ENCODE measurements at places on chromosomes 16 and 17.

DNA sequence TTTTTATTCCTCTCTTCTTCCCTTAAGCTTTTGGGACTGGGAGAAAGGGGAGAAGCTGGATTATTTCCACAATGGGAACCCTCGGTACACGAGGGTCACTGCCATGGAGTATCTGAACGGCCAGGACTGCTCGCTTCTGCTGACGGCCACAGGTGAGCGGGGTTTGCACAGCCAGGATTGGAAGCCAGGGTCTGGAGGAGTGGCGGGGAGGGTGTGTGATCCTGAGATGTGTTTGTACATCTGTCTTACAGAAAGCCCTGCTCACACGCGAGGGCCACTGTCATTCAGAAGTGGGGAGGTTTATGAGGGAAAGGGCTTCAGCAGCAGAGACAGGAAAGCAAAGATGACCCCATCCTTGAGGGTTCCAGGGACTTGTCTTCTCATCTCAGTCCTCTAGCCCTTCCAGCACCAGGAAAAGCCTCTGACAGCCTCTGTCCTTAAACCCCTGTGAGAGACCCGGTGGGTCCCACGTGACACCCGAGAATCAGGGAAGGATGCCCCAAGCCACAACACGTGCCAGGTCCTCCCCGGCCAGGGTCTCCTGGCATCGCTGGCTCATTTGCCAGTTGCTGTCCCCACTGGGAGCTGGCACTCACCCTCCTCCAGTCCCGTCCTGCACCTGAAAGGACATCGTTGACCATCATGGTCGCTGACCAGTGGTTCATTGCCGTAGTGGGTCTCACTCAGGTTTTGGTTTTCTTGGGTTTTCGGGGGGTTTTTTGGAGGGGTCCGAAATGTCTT is 44.3 kb upstream of the CHMP6 start:
- no peak for DNase-seq

DNA sequence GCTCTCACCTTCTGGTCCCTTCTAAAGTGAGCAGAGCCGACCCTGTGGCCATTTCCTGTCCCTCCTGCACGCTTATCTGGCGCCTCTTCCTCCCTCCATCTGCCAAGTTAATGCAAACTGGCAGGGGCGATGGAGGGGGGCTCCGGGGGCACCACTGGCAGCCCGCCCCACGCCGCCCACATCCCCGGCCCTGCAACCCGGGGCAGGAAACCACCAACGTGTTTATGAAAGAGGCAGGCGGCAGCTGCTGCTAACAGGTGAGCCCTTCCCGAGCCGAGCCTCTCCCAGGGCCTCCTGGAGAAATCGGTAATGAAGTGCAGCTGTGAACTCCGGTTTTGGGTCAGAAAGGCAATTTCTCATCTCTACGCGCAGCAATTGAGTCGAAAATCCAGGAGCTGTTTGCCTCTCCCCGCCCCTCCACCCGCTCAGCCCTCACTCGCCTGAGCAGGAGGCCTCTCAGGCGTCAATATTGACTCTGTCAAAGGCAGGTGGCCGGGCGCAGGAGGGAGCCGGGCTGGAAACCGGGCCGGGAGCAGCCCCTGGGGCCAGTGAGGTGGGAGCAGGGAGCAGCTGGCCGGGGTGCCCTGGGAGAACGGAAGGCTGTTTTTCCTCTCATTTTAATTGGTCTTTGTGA is 164.4 kb upstream of the GSE1 start:
- peak; percentile 94 for DNase-seq

GRCh38 chr16:346587-346986 is 5.9 kb downstream of the AXIN1 start:
- no peak for DNase-seq

DNA sequence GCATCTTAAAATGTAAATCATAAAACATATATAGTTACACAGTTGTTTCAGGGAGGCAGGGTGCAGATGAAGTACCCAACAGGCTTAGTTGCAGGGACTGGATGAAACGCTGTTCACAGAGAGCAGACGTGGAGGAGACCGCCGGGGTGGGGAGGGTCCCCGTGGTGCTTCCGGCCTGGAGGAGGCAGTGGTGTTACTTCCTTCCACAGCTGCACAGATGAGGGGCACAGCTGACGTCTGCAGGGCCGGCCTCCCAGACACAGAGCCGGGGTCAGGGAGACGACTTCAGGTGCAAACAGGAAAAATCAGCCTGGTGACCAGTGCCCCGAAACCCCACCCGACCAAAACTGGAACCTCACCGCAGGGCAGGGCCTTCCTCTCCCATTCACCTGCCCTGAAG is 17.1 kb downstream of the SPIRE2 start:
- no peak for DNase-seq

GRCh38 chr17:40532520-40533253 is 31.3 kb upstream of the TNS4 start:
- DNase-seq: no peak

DNA sequence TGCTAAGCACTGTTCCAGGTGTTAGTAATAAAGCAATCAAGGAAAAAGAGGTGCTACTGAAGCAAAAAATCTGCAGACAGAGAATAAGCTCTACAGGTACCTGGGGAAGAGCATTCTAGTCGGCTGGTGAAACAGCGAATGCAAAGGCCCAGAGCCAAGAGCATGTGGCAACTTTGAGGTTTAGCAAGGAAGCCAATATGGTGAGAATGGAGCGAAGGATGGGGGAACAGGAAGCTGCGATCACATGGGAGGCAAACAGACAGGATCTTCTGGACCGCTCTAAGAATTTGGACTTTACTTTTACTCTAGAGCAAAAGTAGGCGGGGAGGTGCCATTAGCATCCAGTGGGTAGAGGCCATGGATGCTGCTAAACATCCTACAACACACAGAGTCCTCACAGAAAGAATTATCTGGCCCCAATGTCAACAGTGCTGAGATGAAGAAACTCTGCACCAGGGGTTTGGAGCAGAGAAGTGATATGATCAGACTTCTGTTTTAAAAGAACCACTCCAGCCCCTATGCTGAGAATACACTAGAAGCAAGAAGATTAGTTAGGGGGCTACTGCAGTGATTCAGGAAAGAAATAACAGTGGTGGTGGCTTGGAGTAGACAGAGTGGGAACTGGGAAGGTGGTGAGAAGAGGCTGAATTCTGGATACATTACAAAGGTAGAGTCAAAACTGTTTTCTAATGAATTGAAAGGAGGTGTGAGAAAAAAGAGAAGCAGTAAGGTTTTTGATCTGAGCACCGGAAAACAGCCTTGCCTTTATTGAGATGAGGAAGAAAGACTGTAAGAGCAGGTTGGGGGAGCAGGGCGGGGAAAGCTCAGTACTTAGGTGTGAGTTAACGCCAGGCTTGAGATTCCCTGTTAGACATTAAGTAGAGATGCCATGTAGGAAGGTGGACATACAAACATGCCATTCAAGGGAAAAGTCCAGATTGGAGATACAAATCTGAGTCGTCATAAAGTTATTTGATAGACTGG is 11.0 kb downstream of the EFTUD2 start:
- no peak for DNase-seq

DNA sequence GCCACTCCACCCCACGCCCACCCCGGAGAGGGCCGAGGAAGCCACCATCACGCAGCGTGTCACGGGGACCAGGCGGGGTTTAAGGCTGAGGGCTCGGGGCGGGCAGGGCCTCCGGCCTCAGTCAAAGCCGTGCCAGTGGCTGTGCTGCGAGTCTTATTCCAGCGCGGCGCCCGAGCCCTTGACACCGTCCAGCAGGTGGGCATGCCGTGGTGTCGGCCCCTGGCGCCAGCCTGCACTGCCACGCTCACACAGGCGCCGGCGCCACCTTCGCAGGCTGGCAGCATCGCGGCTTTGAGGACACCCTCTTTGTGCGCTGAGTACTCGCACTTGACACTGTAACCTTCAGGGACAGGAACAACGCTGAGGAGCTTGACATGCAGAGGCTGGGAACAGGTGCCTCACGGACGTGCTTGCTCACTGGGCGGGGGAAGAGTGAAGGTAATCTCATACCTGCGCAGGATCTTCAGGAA is 34.0 kb upstream of the ZNF629 start:
- DNase-seq: no peak

DNA sequence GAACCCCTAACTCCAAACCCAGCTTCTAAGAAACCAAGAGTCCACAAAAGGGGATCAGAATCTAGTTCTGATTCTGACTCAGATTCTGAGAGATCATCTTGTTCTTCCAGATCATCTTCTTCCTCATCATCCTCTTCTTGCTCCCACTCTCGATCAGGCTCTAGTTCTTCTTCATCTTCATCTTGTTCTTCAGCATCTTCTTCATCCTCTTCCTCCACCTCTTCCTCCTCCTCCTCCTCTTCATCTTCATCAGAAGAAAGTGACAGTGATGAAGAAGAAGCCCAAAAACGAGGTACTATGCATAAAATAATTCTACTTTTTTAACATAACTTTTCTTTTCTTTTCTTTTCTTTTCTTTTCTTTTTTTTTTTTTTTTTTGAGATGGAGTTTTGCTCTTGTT is 129.9 kb upstream of the RBL2 start:
- no peak for DNase-seq

DNA sequence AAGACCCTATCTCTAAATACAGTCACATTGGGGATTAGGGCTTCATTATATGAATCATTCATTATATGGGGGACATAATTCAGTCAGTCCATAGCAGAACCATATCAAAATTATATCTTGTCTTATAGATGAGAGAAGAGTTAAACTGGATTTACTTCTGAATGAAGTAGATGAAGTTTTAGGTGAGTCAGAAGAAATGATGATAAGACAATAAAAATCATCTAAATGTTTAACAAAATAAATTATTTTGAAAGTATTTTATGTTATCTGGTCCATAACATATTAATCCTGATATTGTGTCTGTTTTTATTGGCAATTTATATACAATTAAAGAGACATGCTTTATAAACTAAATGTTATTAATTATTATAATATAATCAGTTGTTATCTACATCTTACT is 76.9 kb upstream of the EFCAB3 start:
- no peak for DNase-seq

DNA sequence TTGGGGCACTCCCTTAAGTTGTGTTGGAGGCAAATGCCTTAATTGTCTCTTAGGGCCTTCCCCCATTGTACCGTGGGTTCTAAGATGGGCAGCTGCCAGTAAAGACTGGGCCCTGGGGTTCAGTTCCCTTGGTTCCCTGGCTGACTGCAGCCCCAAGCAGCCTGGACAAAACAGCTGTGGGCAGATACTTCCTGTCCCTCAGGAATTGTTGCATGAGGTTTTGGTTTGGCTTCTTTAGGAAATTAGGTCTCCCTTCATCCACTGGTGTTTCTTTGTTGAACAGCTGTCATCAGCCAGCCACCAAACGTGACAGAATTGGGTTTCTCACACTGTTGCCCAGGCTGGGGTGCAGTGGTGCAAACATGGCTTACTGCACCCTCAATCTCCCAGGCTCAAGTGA is 42.0 kb upstream of the ETV4 start:
- no peak for DNase-seq

GRCh38 chr17:44086364-44087311 is 16.1 kb downstream of the G6PC3 start:
- DNase-seq: no peak

- no peak for DNase-seq
Measured at GRCh38 chr16:5206331-5206990, 108.9 kb upstream of the EEF2KMT start.

- DNase-seq: no peak
Measured at GRCh38 chr17:80951121-80952090, 40.2 kb upstream of the CHMP6 start.

- no peak for DNase-seq
Measured at GRCh38 chr16:80433623-80434022, 107.2 kb upstream of the DYNLRB2 start.

DNA sequence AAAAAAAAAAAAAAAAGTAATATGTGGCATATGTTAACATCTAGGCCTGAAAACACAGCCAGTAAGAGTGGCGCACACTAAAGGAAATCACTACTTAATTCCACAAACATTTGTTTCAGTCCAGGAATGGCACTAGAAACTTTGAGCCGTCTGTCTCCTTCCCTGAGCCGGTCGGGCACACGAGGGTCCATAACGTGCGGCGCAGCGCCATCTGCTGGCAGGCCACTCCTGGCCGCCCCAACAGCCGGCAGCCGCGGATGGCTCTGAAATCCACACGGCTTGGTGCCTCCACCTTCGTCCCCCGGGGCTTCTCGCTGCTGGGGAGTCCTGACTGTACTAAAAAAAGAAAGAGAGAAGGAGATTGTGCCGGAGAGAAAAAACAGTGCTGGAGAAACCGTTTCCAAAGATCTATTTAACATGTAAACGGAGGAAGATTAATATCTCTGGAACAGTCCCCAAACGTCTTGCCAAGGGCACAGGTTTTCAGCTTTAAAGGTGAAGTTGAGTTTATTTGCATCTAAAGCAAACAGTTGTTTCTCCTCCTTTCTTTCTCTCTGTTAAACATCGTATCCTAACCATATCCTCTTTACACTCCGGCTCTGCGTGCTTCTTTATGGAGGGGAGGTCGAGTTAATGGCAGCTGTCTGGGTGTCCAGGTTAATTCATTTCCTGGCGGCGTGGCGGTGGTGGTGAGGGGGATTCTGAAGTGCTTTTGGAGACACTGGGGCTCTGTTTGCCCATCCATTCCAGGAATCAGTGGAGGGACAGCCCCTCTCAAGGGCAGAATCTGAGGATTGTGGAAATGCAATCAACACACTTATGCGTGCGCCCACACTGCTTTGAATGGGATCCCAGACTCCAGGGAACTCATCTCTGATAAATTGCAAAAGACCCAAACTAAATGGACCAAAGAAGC is 611.3 kb upstream of the SALL1 start:
- peak; percentile 81 for DNase-seq

DNA sequence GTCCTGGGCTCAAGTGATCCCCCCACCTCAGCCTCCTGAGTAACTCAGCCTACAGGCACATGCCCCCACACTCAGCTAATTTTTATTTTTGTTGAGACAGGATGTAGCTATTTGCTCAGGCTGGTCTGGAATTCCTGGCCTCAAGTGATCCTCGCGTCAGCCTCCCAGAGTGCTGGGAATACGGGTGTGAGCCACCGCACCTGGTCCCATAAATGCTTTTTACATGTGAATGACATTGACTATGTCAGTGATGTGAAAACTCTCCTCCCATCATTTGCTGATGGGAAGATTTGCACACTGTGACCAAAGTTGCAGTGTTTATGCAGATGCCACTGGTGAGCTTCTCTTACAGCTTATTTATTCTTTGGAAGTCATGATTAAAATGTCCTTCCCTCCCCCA is 15.0 kb downstream of the PLCD3 start:
- DNase-seq: no peak

DNA sequence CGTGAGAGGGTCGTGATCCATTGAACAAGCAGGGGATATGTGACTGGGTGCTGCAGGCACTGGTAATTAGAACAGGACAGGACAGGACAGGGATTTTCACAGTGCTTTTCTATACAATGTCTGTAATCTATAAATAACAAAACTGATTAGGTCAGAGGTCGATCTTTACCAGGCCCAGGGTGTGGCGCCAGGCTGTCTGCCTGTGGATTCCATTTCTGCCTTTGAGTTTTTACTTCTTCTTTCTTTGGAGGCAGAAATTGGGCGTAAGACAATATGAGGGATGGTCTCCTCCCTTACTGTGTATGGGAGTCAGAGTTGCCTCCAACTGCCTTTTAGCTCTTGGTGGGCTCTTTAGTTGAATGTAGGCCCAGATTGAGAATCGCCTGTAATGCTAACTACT is 1.5 kb upstream of the ZNF764 start:
- DNase-seq: no peak

- no peak for DNase-seq
Measured at GRCh38 chr17:57985675-57985974, 2.4 kb downstream of the VEZF1 start.

GRCh38 chr17:72434991-72435618 is 314.3 kb downstream of the SOX9 start:
- DNase-seq: no peak
